ENCODE measurements at places on chromosomes 1 and 21.

GRCh38 chr1:56868761-56869160 is 14.2 kb downstream of the C8A start:
- DNase-seq, result no peak

- no peak for DNase-seq
These were observed 83.0 kb upstream of the ATF3 start for GRCh38 chr1:212525479-212526110.

DNA sequence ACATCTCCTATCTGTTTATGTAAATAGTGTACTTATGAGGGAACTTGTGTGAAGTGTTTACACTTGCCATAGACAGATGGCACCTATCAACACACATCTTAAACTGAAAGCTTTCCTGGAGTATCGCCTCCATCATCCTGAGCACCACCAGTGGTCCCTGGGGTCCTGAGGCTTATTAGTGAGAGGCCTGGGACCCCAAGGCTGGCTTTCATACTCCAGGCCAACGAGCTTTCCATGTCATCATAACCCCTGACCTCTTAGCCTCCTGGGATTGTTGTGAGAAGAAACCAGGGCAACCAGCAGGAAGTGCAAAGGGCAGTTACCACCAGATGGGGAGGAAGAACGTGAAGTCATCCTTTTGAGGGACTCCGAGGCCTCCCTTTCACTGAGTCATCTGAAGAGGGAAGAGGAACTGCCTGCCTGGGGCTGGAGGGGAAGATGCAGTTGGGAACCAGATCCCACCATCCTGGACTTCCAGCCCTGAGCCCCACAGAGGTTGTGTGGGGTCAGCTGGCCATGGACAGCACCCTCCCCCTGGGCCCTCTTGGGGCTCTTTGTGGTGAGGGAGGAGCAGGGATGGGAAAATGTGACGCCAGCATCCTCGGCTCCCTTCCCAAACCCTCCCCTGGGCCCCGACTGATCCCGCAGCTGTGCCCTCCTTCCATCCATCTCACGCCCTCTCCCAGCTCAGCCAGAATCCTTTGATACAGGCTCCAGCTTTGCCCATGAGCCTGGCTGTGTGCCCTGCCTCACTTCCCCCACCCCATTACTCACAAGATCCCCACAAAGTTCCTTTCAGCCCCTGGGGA is 5.8 kb downstream of the INKA2 start:
- peak; percentile 43 for DNase-seq

DNA sequence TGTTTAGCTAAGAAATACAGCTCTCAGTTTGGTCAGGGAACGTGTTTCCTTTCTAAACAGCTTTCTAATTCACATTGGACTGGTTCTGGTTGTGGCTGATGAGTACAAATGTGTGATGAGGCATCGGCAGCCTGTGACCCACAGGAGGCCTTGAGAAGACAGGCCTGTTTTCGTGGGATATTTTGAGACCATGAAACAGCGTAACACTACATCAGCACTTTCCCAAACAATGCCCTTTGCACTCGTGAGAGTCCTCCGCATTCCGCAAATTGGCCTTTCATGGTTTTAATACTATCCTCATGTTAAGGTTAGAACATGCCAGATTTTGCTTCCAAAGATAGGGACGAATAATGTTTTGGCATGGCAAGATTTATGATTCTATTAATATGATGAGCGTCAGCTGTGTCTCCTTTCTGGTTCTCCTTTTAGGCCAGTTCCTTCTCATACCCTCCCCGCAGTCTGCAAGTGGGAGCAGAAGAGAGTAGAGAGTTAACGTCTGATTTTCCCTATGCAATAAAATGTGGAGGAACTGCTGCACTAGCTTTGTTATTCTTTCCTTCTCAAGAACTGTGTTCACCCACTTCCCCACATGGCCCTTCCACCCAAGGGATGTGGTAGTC is 84.3 kb upstream of the L1TD1 start:
- peak; percentile 61 for DNase-seq

GRCh38 chr1:17588048-17588871 is 48.8 kb downstream of the ARHGEF10L start:
- no peak for DNase-seq

DNA sequence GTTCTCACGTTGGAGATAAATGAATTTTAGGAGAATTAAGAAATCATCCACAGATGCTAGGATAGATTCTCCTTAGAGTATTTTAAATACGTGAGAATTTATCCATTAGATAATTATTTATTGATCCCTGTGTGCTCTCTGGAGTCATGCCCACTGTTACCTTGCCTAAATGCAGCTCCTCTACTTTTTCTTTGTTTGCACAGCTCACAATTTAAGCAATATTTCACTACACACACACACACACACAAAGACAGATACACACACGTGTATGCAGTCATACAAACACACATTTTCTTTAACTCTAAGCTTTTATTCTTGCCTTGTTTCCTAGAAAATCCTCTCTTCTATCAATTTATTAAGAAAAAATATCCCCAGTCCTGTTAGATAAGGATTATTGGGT is 51.7 kb downstream of the GPR88 start:
- no peak for DNase-seq

DNA sequence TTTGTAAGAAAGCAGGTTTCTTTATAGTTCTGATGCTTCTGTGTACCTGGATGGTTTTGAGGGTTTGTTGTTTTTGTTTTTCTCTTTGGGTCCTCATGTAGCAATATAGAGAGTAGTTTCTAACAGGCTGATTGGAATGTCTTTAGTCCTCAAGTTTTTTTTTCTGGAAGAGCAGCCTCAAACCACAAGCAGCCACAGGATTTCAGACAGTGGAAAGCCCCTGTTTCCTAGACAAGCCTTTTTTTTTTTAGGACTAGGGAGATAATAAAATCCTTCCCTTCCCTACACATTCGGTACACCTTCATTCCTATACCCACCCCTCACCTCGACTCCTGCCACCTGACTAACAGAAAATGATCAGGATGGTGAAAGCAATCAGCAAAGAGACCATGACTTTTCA is 47.6 kb downstream of the ACP6 start:
- DNase-seq, result no peak

DNA sequence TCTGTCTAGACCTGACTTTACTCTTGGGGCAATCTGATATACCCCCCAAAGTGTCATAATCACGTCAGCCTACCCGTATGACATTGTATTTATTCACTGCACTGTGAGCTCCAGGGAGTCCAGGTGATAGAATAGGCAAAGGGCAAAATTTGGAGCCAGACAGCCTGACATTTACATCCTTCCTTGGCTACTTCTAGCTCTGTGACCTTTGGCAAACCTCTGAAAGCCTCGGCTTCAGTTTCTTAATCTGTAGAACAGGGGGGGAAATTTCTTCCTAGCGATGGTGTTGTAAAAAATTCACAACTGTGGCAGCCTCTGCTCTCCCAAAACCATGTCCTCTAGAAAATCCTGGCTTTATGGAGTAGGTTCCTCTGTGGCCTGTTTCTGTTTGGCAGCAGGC is 240.9 kb downstream of the KIF26B start:
- DNase-seq, result no peak
